ENCODE measurements at places on chromosomes 3 and 15. TPM values are rescaled to one million over a fixed set of nuclear protein-coding genes. Genes with fewer than 3 reads are reported as not detected.

DNA sequence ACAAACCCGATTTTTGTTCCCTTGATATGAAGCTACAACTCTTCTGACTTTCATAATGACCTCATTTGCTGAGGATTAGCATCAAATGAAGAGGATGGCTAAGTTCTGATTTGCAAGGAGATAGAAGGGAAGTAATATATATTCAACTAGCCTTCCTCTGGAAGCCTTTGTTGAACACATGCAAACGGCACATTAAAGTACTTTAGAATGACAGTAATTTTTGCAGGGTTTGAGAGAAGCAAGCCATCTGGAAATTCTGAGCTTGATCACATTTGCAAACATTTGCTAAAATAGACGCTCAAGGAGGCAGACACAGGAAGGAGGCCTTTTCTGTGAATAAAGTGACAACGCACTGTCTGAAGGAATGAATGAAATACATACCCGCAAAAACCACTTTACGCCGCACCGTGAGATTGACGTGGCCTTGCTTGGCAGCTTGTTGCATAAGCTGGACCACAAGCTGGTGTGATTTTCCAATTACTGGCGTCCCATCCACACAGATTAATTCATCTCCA is 657.2 kb downstream of the MAGI1 start:
- no peak for DNase-seq

DNA sequence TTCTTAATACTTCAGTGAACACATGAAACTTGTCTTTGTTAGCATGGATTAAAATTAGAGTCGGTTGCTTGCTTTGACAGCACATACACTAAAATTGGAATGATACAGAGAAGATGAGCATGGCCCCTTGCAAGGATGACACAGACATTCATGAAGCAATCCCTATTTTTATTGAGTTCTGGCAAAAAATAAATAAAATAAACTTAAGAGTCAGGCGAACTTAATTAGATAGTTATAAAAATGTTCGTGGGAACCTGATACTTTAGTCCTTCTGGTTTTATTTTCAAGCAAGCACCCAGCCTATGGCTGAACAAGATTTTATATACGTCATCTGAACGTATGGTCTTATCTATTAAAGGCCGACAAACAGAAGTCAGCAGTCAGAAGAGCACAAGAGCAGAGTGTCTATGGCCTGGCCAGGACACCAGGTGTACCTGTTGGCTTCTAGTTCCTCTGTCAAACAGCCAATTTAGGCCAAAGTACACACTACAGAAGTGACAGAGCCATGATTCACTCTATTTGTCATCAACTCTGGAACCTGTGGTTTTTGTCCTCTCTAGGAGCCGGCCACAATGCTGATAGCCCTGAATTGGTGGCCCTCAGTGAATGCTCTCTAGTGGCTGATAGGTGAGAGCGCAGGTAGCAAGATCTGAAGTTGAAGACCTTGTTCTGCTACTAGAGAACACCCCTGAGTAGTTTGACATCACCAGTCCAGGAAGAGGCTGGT is 64.3 kb downstream of the LEO1 start:
- no peak for DNase-seq

- no peak for DNase-seq
Measured at GRCh38 chr3:16490062-16490619, 23.4 kb downstream of the RFTN1 start.

ATG3 gene
- total RNA-seq: 54.4 TPM

EOMES gene
- total RNA-seq: 8.6 TPM
